ENCODE measurements at places on chromosomes 11 and 22.

- DNase-seq: no peak
Observed at GRCh38 chr11:117045956-117046355, 52.3 kb downstream of the SIK3 start.

DNA sequence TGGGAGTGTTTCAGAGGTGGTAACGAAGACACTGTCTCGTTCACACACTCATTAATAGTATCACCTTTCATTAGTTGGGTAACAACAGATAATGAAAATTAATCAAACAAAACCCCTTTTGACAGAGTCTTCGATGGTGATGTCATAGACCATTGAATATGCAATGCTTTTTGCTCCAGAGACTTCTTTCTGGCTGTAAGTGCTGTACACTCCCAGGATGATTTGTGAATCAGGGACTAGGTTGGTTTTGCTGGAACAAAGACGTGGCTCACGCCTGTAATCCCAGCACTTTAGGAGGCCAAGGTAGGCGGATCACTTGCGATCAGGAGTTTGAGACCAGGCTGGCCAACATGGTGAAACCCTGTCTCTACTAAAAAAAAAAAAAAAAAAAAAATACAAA is 9.5 kb upstream of the RASSF10 start:
- no peak for DNase-seq

DNA sequence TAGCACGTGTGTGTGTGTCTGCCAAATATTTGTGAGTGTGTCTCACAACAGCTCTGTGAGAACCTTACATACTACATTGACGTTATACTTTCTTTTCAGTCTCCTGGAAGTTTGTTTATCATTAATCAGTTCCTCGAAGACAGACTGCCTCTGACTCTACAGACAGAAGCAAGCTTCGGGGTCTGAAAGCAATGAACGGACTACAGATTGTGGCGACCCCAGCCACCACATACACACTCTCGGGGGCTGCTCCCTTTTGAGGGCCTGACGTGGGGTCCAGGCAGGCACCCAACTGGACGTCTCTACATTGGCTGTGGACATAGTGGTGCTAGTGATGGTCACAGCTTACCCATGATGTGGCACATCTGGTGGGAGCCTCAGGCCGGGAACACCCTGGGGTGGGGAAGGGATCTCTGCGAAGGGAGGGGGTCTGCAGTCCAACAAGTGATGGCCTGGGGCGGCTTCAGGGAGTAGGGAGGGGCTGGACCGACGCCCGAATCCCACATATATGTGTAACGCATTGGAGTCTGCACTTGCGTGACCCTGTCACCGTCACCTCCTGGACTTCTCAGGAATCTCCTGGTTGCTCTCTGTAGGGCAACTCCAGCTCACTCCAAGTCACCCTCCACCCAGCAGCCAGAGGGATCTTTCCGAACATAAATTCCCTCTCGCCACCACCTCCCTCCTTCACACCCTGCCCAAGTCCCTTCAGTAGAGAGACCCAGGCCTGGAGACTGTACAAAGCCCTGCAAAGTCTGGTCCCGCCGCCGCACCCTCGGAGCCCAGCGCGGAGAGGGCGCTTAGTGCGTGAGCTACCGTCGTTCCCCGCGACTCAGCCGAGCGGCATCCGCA is 30.4 kb upstream of the TRIM29 start:
- no peak for DNase-seq

DNA sequence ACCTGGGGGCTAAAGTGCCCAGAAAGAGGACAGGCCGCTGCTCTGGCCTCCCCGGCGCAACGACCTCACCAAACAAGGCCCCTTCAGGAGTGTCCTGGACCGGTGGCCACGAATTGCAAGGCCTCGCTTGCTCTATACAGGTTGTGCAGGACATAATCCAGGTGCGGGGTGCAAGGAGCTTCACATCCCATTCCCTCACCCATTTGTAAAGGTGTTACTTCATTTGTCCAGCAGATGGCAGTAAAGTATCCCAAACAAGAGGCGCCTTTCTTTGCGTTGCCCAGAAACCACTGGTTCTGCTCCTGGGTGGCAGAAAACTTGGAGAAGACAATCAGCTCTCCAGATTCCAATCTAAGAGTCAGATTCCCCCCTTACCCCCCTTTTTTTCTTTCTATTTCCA is 35.9 kb upstream of the PRDM11 start:
- DNase-seq: peak; percentile 79

- no peak for DNase-seq
Observed at GRCh38 chr11:122668562-122669090, 13.1 kb downstream of the UBASH3B start.

All from DMS53 (cell line).